Choroid plexus epithelial cell (primary cell): ENCODE measurements at places on chromosomes 2 and 18.

GRCh38 chr2:217066510-217067270 is 206.8 kb upstream of the TNP1 start:
- DNase-seq = no peak

DNA sequence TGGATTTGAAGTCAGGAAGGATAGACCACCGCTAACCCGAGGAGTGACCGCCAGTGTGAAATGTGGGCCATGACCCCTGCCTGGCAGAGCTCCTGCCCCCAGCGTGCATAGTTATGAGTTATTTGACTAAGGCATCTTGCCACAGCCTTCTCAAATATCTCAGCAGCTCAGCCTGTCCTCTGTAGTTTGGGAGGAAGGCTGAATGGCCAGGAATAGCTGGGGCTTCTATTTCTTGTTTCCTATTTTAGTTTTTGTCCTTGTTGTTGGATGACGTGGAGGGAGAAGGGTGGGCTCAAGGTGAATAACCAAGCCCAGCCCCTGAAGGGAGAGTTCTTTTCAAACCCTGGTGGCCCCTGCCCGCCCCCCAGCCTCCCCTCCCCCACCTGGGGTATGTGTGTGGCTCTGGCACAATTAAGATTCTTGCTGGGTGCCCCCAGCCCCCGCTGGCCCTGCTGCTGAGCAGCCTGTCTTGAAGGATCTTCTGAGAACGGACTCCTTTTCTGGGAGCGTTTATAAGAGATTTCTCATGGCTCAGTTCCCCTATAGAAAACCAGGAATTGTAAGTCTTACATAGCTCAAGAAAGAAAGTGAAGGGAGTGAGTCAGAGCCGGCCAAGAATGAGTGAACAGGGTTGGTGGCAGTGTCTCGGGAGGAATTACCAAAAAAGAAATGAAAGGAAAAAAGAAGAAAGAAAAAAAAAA is 157.4 kb downstream of the GLI2 start:
- DNase-seq = peak; percentile 66

DNA sequence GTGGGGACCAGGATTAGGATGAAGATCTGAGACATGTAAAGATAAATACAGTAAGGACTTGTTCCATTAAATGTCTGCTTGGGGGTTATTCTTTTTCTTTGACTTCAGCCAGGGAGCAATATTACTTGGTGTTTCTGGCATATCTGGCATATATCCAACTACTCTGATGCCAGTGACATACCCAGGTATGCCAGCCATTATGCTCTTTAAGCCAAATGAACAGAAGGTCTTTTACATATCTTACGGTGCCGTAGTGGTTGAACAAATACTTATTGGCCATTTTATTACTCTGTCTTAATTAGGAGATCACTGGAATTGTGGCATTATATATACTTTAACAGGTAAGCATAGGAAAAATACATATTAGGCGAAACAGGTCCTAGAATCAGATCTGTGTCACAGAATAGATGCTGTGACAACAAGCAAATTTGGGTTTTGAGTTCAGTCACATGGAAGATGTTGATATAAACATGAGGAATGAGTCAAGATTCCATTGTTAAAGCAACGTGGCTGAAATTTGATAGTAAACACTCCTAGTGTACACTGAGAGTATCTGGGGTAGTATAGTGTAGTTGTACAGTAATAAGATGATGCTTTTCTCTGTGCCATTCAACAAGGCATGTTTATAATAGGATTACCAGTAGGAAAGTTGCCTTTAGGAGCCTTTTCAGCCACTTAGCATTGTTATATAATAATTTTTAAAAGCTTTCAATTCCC is 62.6 kb downstream of the KCTD18 start:
- DNase-seq = peak; percentile 51

GRCh38 chr2:74391209-74391579 is 11.1 kb upstream of the DCTN1 start:
- no peak for DNase-seq

DNA sequence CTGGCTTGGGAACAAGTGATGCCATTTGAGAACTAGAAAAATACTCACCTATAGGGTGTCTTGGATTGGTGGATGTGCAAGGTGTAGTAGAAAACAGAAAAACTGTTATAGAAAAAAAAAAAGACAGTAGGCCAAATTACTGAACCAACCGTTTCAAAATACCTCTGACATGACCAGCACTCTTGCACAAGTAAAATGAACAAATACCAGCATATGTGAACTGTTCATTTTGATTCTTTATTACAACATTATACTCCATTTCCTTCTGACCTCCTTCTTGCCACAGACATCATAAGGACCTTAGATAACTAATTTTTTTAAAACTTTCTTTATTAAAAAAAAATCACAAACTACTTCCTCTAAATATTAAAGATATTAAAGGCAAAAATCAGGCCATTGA is 125.5 kb downstream of the ATAD2B start:
- DNase-seq = peak; percentile 84

- no peak for DNase-seq
Measured at GRCh38 chr18:12885500-12885899, 1.5 kb upstream of the PTPN2 start.

DNA sequence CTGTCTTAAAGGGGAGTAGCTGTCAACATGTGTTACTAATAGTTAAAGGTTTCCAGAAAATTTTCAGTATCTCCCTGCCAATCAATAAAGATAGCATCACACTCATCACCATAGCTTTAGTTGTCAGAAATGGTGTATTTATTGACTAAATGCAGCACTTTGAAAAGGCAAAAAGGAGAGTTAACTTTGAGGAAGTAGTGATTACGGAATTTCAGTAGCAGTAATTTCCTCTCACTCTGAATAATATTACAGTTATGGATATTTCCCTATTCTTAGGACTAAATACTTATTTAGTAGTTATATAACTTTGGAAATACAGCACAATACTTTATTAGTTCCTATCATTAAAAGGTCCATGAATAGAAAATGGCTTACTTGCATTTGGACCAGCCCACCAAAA is 250.5 kb downstream of the CAMKMT start:
- DNase-seq = no peak

DNA sequence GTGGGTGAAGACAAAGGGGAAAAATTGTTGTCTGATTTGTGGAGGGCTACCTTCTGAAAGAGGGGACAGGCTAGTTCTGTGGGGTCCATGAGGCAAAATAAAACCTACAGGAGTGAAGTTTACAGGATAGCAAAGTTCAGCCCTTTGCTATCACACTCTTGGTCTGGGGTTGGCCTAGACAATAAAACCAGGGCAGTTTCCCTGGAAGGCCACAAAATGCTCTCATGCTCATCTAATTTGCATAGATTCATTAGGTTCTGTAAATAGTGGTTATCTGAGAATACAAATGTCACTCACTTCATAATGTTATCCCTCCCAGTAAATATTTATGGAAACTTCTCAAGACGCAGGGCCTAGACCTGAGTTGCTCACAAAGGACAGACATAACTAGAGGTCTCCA is 63.6 kb downstream of the INSIG2 start:
- DNase-seq = no peak

DNA sequence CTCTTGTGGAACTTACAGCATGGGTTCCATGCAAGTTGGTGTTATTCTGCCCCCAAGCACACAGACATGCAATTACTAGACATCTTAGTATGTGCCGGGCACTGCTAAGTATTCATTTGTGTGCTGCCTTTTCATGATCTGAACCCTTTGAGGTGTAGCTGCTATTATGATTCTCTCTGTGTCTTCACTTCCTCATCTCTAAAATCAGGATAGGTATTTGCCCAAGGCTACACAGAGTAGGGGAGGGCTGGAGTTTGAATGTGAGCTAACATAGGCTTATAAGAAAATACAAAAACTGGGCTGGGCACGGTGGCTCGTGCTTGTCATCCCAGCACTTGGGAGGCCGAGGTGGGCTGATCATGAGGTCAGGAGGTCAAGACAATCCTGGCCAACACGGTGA is 27.2 kb downstream of the FASTKD2 start:
- no peak for DNase-seq

- no peak for DNase-seq
Measured at GRCh38 chr2:201709049-201709448, 10.6 kb upstream of the MPP4 start.

DNA sequence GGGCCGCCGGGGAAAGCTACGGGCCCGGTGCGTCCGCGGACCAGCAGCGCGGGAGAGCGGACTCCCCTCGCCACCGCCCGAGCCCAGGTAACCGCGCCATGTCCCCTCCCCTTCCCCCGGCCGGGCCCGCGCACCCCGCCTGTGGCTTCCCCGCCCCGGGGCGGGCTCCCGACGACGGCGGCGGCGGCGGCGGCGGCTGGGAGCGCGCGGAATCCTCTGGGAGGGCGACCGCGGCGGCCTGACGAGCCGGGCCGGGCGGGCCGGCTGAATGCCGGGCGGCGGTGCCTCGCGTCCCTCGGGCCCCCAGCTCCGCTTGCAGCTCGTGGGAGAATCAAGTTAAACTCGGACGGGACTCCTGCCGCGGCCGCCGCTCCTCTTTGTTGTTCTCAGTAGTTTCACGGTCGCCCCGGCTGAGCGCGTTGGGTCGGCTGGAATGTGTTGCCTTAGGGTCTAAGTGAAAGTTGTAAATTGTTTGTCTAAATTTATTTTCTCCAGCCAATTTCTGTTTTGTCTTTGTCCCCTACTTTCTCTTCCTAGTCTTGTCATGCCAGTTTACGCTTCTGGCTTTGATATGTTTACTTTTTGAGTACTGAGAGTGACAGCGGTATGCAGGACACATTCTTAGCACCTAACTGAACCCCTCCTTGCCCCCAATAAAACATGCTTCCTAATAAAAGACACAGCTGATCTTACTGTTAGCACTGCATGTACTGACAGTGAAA is 685 bp downstream of the SMAD4 start:
- peak; percentile 53 for DNase-seq
